ENCODE measurements at places on chromosomes 5 and 9.

GRCh38 chr5:107567901-107568671, 102.7 kb downstream of the EFNA5 start:
- DNase-seq, result no peak

DNA sequence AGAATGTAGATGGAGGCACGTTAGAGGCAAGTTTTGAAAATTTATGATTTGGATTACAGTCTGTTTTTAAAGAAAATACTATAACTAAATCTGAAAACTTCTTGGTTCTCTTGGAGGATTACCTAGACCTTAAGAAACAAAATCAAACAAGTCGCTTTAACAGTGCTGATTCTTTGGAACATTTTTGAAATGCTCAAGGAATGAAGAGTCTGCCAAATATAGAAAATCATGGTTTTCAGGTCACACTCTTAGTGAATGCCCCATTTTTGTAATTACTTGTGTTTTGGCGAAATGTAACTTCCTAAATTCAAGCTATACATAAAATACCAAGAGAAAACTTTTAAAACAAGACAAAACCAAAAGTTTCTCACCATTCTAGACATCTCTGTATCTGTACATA, 93.2 kb downstream of the EQTN start:
- DNase-seq, result no peak

DNA sequence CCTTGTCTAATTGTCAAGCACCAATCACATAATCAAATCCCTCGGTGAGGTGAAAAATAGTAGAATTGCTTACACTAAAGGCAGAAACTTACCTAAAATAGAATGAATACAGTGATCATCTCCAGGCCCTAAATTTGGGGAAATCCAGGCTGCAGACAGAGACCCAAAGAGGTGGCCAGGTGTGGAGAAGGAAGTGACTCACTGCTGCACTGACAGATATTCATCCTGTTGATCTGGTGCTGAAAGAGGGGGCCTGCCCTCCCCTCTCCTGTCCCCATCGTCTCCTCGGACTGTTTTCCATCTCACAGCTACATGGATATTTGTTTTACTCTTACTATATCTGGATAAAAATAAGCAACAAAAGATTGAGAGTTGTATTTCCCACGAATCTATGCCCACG, 15.9 kb downstream of the OR2Y1 start:
- no peak for DNase-seq

- peak; percentile 13 for DNase-seq
Measured at GRCh38 chr5:124234022-124234769, 512.2 kb downstream of the ZNF608 start.

GRCh38 chr9:136773386-136774044, 9.2 kb upstream of the LCN15 start:
- DNase-seq, result peak; percentile 52

GRCh38 chr5:173680660-173681242, 64.3 kb upstream of the BOD1 start:
- no peak for DNase-seq

DNA sequence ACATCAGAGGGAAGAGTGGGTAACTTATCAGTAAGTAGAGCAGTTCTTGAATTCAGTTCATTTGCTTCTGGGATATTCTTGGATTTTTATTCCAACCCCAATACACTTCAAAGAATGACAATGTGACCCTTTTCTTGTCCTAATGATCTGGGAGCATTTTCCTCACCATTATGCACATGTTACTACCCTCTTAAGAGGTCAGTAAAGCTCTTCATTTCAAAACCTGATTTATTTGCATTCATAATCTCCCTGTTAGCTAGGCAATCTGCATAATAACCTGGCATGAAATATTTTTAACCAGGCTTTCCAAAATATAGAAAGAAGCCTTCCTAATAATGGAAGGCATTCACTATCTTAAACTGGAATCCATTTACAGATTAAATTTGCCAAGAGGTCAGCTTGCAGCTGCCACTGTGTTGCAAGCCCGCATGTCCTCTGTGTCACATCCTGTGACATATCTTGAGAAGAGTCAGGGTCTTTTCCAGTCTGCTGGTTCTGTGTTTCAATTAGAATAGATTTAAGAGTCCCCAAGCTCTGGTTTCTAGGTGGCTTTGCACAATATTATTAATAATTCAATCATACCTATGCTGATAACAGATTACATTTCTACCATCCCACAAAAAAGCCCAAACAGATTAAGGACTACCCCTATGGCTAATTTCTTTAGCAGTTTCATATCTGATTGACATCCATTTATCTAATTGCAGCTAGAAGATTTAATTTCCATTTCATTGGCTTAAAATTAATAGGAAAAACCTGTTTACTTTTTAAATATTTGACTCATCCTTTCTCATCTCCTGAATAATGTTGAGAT, 30.9 kb upstream of the PPP2R2B start:
- DNase-seq, result no peak

GRCh38 chr5:126656401-126657007, 55.8 kb downstream of the PHAX start:
- DNase-seq, result peak; percentile 76

- DNase-seq, result no peak
Measured at GRCh38 chr5:132687995-132688394, 14.2 kb downstream of the IL4 start.

GRCh38 chr9:14170973-14171596, 142.9 kb downstream of the NFIB start:
- DNase-seq, result no peak

DNA sequence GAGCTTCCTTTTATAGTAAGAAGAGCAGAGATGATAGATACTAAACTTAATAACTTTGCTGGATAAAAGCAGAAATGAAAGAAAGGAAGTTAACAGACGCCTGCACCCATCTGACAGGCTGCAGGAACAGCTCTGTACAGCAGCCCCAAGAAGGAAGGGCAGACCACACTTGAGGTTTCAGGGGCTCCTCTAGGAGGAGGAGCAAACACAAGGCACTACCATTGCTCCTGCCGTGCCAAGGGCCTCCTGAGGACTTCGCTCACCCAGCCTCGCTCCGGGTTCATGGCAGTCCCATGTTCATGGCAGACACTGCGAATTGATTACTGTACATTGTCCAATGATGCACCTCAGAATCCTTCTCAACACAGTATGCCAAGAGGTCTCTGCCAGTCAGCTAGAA, 85.1 kb downstream of the AMBP start:
- DNase-seq, result peak; percentile 64

- DNase-seq, result no peak
Measured at GRCh38 chr9:35842795-35843194, 13.8 kb downstream of the TMEM8B start.

- DNase-seq, result no peak
Measured at GRCh38 chr5:169798438-169798837, 161.4 kb downstream of the DOCK2 start.

DNA sequence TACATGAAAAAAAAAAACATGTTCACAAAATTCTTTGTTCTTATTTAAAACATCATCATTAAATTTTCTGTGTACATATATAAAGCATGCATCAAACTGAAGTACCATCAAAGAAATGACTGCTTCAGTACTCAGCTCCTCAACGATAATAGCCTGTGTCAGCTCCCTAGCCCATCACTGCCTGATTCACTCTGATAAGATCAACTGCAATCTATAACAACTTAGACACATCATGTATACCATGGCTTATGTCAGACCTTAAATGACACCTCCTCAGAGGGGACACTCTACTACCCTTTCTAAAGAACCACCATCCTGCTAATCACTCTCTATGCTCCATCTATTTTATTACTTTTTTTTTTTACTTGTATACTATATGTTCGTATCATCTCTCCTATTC, 200.5 kb upstream of the TLE4 start:
- DNase-seq, result no peak

- DNase-seq, result no peak
Measured at GRCh38 chr9:71737455-71737854, 30.9 kb downstream of the CEMIP2 start.

DNA sequence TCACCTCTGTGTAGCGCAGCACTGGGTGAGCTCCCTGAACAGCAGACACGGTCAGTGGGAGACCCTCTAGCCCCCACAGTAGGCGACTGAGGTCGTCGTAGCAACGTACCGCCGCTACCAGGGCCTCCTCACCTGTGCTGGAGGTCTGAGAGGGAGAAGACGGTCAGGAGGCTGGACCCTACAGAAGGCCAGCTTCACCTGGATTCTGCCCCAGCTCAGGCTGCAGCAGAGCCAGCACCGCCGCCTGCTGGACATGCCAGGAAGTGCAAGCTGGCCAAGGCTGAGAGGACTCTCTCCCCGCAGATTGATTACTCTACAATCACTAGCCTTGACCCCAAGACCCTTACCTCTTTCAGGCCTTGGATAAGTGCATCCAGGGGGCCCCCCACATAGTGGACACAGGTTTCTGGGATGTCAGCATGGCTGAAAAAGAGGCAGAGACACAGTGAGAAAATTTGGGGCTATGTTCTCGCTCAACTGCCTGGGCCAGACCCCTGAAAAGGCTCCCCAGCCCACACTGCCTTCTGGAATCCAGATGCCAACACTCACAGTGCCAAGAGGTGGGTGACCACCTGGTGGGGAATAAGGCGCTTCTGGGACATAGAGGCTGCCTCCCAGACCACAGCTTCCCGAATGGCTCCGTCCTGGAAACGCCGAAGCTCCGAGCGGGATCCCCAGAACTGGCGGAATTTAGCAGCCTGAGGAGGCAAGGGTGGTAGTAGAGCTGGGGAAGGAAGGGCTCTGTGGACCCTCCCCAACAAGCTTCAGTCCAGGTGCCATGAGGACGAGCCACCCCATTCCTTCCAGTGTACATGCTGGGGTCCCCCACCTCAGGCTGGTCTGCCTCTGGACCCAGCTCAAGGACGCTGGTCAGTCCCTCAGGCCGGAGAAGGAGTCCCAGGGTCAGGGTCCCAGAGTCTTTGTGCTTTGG, 6.9 kb downstream of the NOL6 start:
- DNase-seq, result peak; percentile 51
